ENCODE measurements at places on chromosomes 6 and 20.

DNA sequence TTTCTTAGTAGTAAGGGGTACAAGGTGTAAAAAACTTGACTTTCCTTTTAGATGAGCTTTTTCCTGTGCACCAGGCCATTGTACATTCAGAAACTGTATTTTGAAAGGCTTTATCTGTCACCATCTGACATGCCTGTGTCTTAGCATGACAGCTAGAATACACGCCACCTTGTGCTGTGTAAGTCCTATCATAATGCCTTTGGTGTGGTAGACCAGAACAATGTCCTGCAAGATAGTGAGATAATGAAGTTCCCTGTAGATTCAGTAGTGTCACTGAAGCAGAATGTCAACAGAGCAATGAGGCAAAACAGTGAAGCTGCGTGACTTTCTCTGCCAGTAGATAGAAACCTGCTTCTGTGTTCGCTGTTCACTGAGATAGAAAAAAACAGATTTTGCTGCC is 105.8 kb downstream of the JAG1 start:
- no peak for DNase-seq

GRCh38 chr6:168676552-168677322 is 235.8 kb downstream of the SMOC2 start:
- DNase-seq = no peak

DNA sequence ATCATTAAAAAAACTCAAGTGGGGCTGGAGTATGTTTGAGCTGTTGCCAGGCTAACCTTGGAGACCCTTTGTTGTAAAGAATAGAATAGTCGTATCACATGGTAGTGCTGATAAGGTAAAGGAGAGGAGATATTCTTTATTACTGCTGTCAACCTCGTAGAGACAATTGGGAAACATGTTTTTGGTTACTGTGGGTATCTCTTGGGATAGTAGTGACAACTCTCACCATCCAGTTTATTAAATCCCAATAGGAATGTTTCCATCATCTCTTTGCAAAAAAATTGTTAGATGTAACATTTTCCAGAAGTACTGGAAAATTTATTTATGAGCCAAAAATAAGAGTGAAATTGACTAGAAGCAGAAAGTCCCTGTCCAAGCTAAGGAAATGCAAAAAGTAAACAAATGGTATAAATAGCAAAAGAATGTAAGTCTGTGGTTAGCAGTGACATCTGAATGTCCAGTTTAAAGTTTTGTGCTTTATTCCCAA is 829.3 kb upstream of the CITED2 start:
- no peak for DNase-seq

GRCh38 chr6:139931747-139932146 is 557.3 kb upstream of the CITED2 start:
- DNase-seq = no peak

- no peak for DNase-seq
Observed at GRCh38 chr20:60097285-60097684, 139.1 kb downstream of the CDH26 start.

GRCh38 chr6:22732176-22732970 is 163.0 kb downstream of the HDGFL1 start:
- no peak for DNase-seq

DNA sequence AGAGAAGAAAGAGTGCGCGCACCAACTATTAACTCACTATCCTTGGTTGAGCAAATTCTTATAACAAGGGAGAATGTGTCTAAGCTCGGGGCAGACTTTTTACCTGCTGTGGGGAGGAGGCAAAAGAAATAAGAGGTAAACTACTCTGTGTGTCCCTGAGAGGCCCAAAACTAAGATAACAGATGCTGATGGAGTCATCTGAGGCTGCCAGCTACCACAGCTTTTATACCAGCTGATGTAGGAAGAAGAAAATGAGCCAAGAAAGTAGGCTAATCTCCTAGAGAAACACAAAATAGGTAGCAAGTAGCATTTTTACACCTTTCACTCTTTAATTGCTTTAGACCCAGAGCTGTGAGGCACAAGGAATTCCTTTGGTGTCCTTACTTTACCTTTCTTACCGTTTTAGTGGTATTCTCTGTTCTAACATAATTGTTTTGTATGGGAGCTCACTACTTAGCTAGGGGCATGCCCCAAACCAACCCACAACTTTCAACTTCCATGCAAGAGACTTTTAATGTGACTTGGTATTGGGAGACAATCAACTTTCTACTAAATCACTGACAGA is 27.8 kb upstream of the PIM1 start:
- DNase-seq = no peak

Measured in NCI-H69 (cell line).